ENCODE measurements at places on chromosomes 2 and 18.
A peak's percentile ranks its signal among the peaks of the same experiment; 100 is the strongest.

GRCh38 chr2:135948141-135948540 lies 37.3 kb downstream of the DARS1 start:
- DNase-seq, result no peak

- peak; percentile 54 for DNase-seq
Measured at GRCh38 chr2:168526641-168527040, 70.6 kb downstream of the CERS6 start.

DNA sequence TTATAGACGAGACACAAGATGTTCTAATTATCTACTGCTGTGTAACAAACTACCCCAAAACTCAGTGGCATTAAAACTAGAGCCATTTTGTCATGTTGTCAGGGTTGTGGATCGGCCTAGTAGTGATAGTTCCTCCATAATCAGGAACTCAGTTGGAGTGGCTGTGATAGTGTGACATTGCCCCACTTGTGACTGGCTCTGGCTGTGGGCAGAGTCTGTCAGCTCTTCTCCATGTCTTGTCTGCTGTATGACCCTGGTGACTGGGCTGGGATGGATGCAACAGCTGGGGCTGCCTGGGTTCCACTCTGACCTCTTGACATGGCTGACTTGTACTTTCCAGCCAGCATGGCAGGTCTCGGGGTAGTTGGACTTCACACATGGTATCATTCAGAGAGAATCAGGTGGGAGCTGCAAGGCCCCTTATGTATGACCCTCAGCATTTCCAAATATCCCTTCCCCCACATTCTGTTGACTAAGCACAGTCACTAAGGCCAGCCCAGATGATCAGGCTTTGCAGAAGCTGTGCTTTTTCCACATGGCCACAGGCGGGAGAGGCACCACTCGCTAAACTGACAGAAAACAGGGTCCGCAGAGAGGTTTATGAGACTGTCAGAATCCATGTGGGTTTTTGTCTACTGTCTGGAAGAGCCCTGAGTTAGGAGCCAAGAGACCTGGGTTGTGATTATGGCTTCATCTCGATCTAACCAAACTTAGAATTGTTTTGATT lies 50.3 kb downstream of the SETBP1 start:
- no peak for DNase-seq

DNA sequence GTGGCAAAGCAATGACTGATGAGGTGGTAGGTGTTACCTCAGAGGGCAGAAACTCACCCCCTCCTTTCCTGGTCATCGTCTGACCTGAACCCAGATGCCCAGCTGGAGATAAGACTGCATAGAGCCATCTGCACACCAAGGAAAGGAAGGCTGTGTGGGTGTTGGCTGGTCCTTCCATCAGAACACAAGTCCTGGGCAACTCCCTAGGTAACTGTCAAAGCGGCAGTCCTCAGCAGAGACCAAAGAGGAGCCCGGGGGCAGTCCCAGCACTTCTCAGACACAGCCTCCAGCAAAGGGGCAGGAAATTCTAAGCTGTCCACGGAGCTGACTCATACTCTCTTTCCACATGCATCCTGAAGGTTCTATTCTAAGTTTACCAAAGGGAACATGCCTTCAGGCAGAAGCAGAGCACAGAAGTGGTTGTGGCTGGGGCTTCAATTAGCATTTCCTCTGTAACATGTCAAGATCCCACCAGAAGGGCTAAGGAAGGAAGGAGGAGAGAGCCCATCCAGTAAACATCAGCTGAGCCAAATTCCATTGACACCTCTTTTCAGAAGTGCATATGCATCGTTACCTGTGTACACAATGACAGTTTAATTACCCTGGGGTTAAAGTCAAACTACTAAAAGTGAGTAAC lies 54.7 kb downstream of the SPRED2 start:
- no peak for DNase-seq

- no peak for DNase-seq
Measured at GRCh38 chr18:47987388-47987699, 56.9 kb upstream of the SMAD2 start.

GRCh38 chr2:219538504-219538951 lies 5.1 kb downstream of the CHPF start:
- DNase-seq, result no peak

- no peak for DNase-seq
Measured at GRCh38 chr2:69315160-69315761, 71.8 kb downstream of the GFPT1 start.

DNA sequence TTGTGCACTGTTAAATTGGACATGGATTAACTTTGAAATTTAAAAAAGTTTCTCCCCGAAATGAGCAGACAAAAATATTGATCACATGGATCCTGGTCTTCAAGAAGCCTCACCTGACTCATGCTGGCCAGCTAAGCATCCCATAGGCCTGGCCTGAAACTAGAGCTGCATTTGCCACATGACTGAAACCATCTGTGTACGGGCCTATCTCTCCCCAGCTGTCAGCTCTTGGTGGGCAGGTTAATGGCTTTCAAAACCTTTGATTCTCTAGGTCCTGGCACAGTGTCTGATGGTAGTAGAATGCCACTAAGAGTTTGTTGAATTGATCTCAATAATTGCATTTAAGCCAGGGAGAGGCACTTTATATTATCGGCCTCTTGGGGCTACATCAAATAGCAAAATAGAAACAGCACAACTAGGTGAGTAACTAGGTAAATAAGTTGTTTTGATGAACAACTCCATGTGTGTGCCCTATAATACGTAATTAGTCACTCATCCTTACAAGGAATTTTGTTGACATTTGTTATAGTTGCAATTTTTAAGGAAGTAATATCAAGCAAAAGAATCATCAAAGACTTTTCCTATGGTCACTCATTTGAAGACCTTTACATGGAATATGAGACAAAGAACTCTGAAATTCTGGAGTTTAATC lies 251.1 kb downstream of the SP3 start:
- DNase-seq, result no peak

DNA sequence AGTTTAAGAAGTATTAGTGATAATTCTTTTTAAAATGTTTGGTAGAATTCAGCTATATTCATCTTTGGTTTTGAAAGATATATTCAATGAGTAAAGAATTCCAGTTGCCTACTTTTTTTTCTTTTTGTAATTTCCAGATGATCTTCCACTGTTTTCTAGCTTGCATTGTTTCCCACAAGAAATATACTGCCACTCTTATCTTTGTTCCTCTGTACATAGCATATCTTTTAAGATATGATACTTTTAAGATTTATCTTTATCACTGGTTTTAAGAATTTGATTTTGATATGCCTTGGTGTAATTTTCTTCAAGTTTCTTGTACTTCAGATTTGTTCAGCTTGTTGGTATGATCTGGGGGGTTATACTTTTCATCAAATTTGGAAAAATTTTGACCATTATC lies 374.4 kb downstream of the PLCL1 start:
- DNase-seq, result no peak

DNA sequence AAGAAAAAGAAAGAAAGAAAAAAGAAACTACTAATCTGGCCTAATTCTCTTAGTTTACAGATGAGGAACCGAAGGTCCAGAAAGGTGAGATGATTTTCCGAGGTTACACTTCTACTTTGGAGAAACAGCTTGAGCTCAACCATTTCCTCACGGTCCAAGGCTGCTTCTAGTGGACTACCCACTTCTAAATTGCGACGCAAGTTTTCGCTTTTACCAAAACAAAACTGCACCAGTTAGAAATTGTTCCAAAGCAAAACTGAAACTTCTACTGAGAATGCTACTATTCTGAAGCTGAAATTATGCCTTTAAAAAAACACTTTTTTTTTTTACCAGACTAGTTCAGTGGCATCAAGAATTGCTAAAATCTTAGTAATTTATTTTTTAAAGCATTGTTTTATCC lies 101.6 kb downstream of the INO80D start:
- DNase-seq, result no peak

GRCh38 chr2:160433466-160434140 lies 60.0 kb downstream of the RBMS1 start:
- no peak for DNase-seq

- DNase-seq, result no peak
Measured at GRCh38 chr2:26534098-26534864, 56.4 kb upstream of the OTOF start.

- DNase-seq, result no peak
Measured at GRCh38 chr18:57149051-57149450, 2.2 kb downstream of the BOD1L2 start.

DNA sequence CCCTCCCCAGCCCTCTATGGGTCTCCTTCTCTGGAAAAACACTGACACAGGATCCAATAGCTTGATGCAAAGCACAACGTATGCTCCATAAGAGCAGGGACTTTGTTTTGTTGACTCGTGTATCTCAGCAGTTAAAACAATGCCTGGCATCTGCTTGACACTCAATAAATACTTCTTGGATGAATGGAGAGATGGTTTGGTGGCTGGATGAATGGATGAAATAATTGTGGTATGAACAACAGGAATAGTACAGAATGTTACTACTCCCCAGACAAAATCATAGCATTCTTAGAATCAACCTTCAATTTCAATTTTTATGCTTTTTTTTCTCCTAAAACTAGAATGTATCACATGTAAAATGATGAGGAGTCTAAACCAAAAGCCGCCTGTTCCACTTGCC lies 57.4 kb downstream of the KCNE4 start:
- DNase-seq, result no peak

- DNase-seq, result no peak
Measured at GRCh38 chr18:43777636-43778304, 500.5 kb upstream of the SYT4 start.

DNA sequence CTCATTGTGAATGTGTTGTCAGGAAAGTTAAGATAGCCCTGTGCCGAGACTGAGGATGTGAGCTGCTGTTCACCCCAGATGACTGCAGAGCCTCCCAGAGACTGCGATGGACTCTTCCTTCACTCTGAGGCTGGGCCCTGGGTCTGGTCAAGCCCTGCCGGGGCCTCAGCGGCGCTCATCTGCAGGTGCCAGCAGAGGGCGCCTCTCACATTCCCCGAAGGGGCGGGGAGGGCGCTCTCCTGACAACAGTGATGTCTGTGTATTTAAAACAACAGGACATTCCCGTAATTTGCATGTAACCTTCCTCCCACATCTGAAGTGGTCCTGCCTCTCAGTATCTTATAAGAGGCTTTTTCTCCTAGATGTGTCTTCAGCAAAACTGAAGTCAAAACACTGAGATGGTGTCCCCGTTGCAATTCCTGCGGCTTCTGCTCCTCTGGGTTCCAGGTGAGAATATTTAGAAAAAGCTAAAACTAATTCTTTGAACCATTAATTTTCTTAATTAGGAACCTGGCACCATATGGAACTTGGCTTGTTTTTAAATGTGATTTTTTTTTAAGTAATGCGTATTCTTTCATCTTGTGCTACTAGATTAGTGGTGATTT lies 1377.9 kb downstream of the RPIA start:
- DNase-seq, result no peak

DNA sequence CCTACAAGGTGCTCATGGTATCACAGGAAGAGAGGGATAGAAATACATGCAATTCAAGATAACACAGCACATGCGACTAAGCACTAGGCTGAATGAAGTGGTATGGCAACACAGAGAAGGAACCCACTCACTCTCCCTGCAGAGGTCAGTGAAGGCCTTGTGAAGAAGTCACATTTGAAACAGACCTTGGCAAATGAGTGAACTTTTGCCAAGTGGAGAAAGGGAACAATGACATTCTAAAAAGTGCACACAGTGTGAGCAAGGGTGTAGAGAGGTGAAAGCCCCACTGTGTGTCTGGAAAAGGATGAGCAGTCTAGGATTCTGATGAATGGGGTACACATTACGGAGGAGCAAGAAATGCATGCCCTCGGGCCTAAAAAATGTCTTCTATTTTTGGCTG lies 23.3 kb downstream of the KLF7 start:
- DNase-seq, result no peak

GRCh38 chr2:109479804-109480203 lies 134.0 kb downstream of the SEPTIN10 start:
- DNase-seq, result no peak

GRCh38 chr18:316393-316792 lies 48.5 kb upstream of the THOC1 start:
- DNase-seq, result no peak

DNA sequence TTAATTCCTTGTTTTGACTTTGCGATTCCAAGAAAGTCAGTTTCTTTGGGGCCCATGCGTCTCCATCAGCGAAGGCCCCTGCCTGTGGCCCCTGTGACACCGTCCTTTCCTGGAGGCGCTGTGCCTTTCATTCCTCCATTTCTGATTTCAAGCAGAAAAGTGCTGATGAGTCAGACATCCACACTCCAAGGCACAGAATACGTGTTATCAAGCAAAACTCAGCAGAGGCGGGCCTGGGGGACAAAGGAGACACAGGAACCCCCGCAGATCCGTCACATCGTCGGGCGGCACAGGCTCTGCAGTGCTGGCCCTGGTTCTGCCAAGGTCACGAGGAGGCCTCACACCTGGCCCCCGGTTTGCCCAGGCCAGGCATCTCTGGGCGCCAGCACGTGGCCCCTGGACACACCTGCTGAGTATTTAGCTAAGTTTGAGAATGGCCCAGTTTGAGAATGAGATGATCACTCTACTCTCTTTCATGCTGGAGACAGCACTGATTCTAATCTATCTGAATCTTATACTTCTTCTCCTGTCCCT lies 7.2 kb upstream of the SALL3 start:
- DNase-seq, result no peak

GRCh38 chr2:96539215-96539920 lies 2.8 kb downstream of the ARID5A start:
- DNase-seq, result no peak

DNA sequence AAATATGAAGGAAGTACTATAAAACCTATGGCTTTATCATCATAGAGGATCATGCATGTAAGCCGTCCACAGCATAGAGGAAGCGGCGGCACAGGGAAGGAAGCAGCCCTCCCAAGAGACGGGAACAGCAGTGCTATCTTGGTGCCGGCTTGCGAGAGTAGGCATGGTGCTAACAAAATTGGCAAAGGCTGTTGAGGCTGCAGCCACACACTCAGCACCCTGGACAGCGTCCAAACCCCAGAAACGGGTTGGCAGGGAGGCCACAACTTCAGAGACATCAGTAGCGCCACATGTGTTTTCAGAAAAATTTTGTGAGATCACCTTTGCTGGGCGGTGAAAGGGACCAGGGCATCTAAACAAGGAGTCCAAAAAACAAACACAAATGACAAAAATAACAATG lies 37.7 kb downstream of the NETO1 start:
- no peak for DNase-seq

- no peak for DNase-seq
Measured at GRCh38 chr2:128746356-128746755, 427.7 kb upstream of the HS6ST1 start.

DNA sequence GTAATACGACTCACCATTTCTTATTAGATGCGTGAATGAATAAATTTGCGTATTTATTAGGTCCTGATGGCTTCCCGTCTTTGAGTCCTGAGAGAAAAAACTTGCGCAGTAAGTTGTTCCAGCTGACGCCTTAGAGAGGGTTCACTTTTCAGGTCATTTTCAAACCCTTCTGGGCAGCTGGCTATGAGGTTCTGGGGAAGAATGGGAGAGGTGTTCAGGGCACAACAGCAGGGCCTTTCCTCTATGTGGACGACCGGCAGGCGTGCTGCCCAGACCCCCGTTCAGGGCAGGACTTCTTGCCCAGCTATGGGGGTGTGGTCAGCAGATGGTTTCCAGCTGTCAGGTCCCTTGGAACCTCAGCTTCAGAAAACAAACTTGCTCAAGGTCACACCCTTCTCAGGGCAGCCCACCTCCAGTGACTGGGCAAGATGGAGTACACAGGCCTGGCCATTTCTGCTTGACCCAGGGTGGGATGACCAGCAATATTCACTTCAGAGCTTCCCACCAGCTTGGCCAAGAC lies 61.1 kb upstream of the TNP1 start:
- no peak for DNase-seq

- DNase-seq, result peak; percentile 13
Measured at GRCh38 chr18:49017813-49018553, 67.2 kb upstream of the SMAD7 start.

GRCh38 chr18:10265560-10266333 lies 188.7 kb upstream of the APCDD1 start:
- DNase-seq, result no peak

Measured in uterus (tissue), 4 donors.